Left colon (tissue), 2 donors: ENCODE measurements at places on chromosomes 6 and 20. TPM values are rescaled to one million over a fixed set of nuclear protein-coding genes. Genes with fewer than 3 reads are reported as not detected.

The EYS gene
- 0.59 TPM for total RNA-seq

The PHF1 gene
- total RNA-seq: 28.3 TPM

The TMEM217 gene
- 4.0 TPM for total RNA-seq

The PFDN6 gene
- total RNA-seq: 36.8 TPM

The NKX2-4 gene
- not detected for total RNA-seq

The KCNQ5 gene
- not detected for total RNA-seq

The NRSN2 gene
- 10.0 TPM for total RNA-seq

The FAM83B gene
- total RNA-seq: 48.3 TPM

The ASXL1 gene
- 42.5 TPM for total RNA-seq

The TFAP2C gene
- 1.6 TPM for total RNA-seq

The MTFR2 gene
- total RNA-seq: 1.2 TPM

The STMND1 gene
- 1.4 TPM for total RNA-seq

The SIRPD gene
- not detected for total RNA-seq

The LPA gene
- total RNA-seq: not detected

GRCh38 chr20:47003223-47003622, 108.6 kb downstream of the EYA2 start:
- DNase-seq: no peak

GRCh38 chr20:36066777-36067176, 87.8 kb upstream of the EPB41L1 start:
- no peak for DNase-seq

- DNase-seq: no peak
These were observed 142.2 kb downstream of the MOXD1 start for GRCh38 chr6:132259070-132259469.

GRCh38 chr6:32854376-32855178, 585 bp downstream of the PSMB9 start:
- DNase-seq: peak; percentile 75

DNA sequence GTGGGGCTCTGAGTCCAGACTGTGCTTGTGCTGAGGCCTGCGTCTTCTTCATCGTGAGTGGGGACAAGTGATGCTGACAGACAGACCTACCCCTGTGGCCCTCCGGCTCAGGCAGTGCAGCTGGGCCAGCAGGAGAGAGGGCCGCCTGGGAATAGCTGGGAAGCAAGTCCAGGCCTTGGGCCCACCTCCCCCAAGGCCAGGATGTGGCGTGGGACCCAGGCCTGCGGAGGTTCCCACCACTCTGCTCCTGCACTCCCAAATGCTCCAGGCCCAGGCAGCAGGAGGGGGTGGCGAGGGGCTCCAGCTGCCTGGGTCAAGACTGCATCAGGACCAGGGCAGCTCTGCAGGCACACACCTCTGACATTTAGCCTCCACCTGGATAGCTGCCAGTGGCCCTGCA, 38.3 kb downstream of the DAAM2 start:
- DNase-seq: no peak

GRCh38 chr20:20711413-20711812, 1.0 kb downstream of the RALGAPA2 start:
- peak; percentile 49 for DNase-seq

- no peak for DNase-seq
These were observed 25.3 kb upstream of the NAA20 start for GRCh38 chr20:19991854-19992253.

DNA sequence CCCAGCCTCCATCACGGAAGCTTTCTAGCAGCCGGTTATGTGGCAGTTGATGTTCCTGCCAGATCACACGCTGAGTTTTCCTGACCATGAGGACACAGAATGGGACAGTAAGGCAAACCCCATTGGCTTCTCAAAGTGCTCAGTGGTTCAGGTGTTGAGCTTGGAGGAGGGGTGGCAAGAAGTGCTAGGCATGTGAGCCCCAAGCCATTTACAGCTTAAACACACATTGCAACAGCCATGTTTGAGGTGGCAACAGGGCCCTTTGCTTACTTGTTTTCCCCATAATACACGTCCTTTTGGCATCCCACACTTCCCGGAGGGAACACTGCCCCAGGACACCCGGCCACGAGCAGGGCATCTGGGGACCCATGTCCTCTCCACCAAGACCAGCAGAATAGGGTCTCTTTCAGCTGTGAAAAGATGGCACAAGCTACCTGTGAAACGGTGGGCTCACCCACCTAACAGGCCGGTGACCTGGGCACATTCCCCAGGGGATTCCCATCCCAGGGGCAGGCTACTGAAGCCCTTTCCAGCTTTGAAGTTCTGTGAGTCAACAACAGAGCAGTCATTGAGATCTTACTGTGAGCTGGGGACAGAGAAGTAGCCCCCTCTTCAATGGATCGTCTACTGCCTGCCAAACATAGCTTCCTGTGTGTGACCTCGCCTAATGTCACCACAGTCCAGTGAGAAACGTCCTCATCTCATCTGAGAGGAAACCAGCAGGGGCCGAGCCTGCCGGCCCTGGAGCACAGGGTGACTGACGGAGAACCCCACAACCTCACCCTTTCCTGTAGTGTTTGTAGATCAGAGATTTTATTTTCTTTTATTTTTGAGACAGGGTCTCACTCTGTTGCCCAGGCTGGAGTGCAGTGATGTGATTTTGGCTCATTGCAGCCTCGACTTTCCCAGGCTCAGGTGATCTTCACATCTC, 4.0 kb upstream of the TLDC2 start:
- no peak for DNase-seq

DNA sequence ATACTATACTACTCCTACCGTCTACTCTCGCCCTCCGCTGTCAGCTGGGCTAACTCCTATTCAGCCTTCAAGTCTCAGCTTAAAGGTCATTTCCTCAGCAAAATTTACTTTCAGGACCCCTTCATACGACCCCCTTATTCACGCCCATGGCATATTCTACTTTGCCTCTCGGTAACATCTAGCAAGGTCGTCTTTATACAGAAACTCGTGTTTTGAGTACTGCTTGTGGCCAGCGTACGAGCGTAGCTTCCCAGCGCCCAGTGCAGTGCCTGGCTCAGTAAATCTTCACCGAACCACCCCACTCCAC, 546 bp downstream of the CRNKL1 start:
- no peak for DNase-seq

DNA sequence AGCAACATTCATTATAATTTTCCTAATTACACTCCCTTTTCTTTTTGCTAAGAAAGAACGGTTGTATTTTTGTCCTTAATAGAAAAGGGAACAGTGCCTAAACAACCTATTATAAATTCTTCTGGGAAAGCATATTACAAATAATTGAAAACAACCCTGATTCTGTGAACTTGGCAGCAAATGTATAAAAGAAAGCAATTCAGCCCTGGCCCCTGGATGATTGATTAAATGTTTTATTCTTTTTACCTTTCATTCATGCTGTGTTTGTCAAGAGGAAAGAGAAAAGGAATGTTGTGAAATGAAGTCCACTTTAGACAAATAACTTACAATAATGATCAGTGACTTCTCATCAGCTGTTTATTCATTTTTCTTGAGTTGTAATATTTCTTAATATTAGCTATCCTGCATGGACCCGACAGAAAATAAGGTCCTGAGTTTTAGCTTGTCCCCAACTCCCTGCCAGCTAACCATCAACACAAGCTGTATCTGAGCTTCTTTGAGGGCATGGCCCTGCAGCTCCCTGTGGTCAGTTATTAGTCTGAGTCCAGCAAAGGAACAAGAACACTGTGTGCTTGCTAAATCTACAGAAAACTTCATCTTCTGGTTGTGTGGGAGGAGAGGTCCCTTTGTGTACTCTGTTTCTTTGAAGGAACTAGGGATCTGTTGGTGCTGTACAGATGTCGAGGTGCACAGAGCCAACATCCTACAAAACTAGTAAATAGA, 248.2 kb downstream of the LAMA2 start:
- DNase-seq: no peak

- DNase-seq: no peak
These were observed 75.4 kb downstream of the MTHFD1L start for GRCh38 chr6:150940941-150941340.

- DNase-seq: no peak
These were observed 29.1 kb downstream of the OPN5 start for GRCh38 chr6:47810885-47811284.

DNA sequence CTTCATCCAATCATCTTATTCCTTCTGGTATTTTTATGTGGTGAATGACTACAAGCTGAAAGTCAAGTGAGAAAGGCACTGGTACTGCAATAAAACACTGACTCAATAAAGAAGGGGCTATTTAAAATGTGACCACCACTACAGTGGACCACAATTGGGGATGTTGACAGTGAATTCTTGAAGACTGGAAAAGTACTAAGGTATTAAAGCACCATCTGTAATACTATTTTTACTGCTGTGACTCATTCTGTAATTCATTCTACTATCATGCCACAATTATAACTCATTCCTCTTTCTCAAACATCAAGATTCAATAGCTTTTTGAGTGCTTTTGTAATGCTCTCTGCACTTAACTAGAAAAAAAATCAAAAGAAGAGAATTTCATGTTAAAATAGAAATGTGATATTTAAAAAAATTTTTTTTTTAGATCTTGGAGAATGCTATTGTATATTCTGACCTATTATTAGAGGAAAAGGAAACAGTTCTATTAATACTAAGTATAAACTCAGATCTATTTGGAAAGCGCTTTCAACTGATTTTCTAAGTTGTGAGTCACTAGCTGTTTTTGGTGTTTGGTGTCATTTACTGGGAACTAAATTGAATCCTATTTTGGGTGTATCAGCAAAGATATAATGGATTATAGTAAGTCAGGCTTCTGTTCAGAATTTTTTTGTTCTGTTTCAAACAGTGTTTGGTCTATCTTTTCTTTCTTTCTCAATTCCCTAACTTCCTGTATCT, 104.7 kb upstream of the TMEM170B start:
- no peak for DNase-seq

GRCh38 chr6:113888956-113889630, 31.9 kb downstream of the MARCKS start:
- no peak for DNase-seq

DNA sequence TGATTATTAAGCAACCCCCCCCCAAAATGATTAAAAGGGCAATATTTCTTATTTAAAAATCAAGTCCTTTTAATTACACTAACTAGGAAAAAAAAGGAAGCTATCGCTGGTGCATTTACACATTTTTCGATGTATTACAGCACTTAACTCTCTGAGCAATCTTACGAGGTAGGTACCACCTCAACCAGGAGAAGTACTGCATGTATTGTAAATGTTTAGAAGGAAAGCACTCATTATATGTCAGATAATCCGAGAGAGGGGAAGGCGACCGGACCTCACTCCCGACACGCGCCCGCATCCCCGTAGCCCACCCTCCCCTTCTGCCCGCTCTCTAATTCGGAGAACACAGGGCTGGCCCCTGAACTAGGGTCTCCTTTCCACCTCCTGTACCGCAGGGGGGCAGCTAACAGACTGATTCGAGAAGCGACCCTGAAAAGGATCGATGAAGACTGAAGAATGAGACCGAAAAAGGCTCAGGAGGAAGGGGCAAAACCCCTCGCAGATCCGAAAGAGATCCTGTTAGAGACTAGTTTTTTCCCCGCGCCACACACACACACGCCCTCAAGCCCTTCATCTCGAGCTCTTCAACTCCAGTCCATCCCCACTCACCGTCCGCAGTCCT, 337 bp downstream of the ESF1 start:
- no peak for DNase-seq

- peak; percentile 45 for DNase-seq
These were observed 59.5 kb downstream of the TRIM38 start for GRCh38 chr6:26022132-26022472.

- DNase-seq: no peak
These were observed 110.8 kb downstream of the ERMARD start for GRCh38 chr6:169862043-169862891.

- no peak for DNase-seq
These were observed 87.8 kb downstream of the KIF16B start for GRCh38 chr20:16485401-16485800.

DNA sequence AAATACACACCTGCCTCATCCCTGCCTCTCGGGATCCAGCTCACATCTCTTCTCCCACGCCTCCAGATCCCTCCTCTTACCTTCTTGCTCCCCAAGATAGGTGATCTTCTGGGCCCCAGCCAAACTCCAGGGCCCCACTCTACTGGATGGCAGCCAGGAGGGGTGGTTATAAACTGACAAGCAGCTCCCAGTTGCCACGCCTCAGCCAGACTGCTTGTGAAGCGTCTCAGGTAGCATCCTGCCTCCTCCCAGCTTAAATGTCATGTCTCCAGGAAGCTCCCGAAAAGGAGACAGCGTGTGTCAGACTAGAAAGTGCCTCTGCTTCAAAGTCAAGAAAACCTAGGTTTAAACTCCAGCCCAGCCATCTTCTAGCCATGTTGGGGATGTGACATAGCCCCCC, 114.1 kb downstream of the LRFN2 start:
- DNase-seq: no peak

DNA sequence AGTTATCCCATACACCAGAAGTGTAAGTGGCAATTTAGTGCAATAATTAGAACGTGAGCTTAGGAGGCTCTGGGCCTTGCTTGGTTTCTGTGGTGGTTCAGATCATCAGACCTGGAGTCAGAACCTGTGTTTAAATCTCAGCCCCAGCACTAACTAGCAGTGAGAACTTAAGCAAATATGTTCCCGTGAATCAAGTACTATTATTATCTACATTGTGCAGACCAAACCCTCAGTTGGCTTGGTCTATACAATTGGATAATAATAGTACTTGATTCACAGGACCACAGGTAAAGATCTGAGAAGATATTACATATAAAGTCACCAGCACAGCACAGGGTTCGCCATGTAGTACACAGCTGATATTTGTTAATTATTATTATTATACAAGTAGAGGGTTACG, 93.1 kb downstream of the SIM1 start:
- no peak for DNase-seq

- peak; percentile 35 for DNase-seq
These were observed 42.1 kb upstream of the BTN3A2 start for GRCh38 chr6:26322645-26323482.

DNA sequence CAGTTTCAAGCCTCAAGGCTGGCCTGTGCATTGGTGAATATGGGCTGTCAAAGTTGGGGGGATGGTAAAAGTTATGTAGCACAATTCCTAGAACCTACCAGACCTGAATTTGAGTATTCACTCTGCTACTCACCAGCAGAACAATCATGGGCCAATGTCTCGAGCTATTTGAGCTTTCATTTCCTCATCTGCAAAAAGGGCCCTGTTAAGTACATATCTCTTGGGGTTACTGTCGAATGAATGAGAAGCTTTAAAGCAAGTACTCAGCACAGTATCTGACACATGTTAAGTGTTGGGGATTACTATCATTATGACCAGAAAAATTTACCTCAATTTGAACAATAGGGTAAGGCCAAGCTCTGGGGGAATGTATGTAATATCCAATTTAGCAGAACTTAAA, 13.5 kb upstream of the ENPP4 start:
- no peak for DNase-seq

DNA sequence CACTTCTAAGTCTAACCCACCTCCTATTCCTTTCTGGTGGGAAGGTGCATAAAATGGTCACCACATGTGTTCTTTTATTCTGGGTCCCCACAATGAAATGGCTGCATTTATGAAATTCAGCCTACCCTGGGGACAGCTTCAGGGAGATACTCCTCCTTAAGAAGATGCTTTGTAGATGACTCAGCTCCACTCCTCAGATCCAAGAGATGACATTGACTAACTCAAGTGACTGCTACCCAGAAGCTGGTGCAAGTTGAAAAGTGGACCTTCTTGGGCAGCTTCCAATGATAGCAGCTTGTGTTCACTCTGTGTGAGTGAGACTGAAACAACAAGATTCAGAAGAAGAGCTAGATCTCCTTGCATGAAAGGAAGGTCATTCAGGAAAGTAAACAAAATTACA, 113.4 kb downstream of the SCP2D1 start:
- no peak for DNase-seq

GRCh38 chr20:35279040-35279439, 1.1 kb upstream of the MMP24OS start:
- no peak for DNase-seq

- DNase-seq: peak; percentile 71
These were observed 124.5 kb downstream of the MRPL14 start for GRCh38 chr6:44002593-44003344.

GRCh38 chr6:128599036-128599435, 78.6 kb upstream of the PTPRK start:
- DNase-seq: no peak
